Stimulated activated CD8-positive, alpha-beta memory T cell treated with anti-CD3 and anti-CD28 coated beads, Interleukin-4, amount 100 ng/mL, for 48 hours (primary cell): ENCODE measurements at places on chromosomes 7 and 10.

DNA sequence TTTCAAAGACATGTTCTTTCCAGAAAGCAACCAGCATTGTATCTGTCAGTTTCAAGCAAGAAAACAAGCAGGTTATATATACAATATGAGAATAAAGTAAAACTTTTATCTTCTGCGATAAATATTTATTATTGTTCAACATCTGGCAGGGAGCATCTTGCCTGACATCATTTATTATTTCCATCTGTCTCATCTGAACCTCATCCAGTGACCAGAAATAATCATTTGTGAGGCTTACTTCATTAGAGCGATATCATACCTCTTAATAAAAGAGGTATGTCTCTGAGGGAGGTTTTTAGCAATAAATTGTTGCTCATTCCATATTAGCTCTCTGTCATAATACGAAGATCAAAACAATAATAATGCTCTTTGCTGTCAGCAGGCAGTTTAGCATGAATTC is 226.1 kb downstream of the CDC14C start:
- no peak for DNase-seq

DNA sequence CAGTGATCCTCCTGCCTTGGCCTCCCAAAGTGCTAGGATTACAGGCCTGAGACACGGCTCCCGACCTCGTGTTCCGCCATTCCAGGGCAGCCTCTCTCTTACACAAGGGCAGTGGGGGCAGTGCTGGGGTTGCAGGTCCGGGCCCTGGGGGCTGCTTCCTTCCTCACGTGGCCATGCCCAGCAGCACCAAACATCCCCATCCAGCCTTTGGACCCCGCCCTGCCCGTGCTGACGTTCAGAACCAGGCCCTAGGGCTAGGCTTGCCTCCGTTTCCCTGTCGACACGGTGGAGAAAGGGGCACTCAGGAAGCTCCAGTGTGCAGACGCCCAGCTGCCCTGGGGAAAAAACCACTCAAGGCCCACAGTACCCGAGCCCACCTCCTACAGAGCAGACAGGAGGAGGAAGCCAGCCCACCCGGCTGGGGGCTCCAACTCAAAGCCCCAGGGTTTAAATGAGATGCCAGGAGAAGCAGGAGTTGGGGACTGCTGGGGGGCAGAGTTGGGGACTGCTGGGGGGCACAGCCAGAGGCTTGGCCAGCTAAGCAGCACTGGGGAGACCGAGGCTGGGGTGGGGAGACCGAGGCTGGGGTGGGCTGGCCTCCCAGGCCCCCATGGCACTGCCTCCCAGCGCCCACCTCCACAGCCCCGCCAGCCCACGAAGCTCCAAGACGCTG is 35.9 kb downstream of the ADAP1 start:
- no peak for DNase-seq

DNA sequence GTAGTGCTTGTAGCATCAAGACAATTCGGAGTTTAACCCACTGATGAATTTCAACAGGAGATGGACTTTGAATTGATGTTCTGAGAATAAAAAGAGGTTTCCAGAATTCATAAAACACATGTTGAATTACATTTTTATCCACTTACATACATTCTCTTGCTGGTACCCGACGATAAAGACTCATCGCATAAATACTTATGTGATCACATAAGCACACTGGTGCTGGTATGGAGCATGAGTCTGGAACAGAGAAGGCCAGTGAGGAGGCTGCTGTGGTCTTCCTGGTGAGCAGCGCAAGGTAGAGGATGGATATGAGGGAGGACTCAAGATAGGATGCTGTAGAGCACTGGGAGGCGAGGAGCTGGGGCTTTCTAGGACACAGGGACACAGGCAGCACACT is 109.0 kb downstream of the RNF216 start:
- DNase-seq = no peak

DNA sequence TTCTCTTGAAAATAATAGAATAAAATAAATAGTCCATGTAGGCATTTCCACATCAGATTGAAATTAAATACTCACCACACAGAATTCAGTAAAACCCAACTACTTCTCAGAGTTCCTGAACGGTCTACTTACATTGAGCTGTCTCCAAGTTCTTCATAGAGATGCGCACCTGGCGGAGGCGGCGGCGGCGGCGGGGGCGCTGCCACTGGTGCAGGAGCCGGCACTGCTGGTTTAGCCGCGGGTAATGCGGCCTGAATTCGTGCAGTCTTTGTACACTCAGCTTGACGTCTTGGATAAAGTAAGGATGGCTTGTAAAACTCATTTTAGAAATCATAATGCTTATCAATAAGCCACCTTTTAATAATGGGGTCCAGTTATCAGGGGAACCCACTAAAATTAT is 973.8 kb downstream of the PCDH15 start:
- no peak for DNase-seq

GRCh38 chr10:72389014-72389413 is 34.3 kb upstream of the DNAJB12 start:
- no peak for DNase-seq

DNA sequence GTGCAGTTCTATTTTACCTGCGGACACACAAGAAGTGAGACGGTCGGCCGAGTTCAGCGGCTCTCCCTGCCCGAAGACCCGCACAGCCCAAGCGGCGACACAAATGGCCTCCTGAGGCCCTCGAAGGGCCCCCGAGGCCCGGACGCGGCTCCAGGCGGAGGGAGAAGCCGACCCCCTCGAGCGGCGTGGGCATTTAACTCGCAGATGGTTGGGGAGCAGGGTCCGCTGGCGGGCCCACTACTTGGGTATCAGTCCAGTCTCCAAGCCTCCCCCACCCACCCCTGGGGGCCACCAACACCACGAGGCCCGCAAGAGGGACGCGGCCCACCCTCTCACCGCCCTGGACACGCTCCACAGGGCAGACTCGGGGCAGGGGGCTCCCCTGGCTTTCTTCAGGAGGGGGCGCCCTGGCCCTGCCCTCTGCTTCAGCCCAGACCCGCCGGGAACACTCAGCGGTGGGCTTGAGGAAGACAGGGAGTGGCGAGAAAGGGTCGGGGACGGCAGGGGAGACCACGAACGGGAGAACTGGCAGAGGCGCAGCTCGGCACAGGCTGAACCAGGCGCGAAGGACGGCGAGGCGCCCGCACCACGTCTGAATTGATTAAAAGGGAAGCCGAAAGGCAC is 1.7 kb downstream of the IGF2BP3 start:
- DNase-seq = peak; percentile 34

DNA sequence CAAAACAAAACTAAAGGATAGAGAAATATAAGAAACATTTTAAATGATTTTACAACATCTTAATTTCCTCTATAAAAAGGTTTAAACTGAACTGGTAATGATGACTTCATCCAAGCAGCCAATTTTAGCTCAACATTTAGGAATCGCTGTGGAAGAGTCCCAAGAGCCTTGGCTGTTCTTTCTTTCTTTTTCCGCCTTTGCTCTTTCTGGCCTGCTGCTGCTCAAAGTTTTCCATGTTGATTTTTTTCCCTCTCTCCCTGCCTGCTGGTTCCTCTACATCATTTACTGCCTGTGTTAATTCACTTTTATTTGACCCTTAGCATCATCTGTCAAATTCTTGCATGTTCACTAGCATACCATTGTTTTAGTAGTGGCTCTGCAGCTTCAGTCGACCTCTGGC is 146.9 kb downstream of the EVX1 start:
- no peak for DNase-seq

GRCh38 chr7:45924283-45924682 is 3.2 kb upstream of the IGFBP3 start:
- no peak for DNase-seq

DNA sequence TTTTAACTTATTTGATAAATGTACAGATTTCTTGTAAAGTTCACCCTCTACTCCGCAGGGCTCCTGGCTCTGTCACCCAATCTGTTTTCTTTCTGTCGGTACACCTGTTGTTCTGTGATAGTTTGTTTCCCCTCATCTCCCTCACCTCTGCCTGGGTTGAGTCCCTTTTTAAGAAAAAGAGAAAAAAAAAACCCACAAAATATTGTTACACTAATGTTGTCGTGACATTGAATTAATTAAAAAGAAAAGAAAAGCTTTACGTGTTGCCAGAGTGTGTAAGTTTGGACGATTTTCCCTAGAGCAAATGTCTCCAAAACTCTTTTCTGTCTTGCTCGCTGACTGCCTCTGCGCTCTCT is 3.4 kb downstream of the HMX3 start:
- no peak for DNase-seq
